ENCODE measurements at places on chromosomes 2 and 18.

GRCh38 chr2:207823865-207824264 is 54.2 kb upstream of the FZD5 start:
- DNase-seq = no peak

DNA sequence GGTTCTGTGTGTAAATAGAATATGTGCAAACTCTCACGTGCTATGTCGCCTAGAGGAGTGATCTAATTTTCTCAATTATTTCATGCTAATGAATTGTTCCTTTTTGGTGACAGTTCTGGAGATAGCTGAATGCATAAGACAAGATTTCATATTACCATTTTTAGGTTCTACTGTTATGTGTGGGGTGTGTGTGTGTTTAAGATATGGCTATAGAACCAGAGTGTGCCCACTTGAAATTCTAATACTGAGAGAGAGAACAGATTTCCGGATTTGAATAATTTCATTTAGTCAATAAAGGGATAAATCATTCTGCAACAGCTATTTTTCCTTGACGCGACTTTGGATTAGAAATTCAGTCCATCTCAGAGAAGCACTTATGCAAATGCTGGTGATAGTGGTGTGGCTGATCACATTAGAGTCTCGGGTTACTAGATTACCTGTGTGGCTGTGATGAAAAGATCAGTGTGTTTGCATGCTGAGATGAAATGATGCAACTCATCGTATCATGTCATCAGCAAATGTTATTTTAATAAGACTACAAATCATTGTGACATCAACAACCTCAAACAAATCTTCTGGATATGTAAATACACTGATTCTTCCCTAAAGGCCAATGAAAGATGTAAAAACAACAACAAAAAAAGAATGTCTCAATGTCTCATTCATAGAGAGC is 415.9 kb downstream of the EPHA4 start:
- DNase-seq = no peak

DNA sequence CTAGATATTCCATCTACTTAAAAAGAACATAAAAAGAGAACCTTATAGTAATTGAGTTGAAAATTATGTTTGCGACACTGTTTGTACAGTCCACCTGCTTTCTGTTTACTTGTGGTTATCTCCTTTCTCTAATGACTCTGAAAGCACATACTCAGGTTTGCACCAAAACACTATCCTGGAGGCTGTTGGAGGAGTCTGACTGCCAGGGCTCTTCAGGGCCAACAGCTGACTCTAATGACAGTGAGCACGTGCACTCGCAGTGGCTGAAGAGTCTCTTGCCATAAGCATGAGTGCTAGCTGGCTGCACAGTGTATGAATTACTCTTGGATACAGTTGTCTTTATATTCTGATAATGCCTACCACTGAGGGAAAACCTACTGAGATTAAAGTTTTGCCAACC is 16.7 kb upstream of the GLS start:
- no peak for DNase-seq

DNA sequence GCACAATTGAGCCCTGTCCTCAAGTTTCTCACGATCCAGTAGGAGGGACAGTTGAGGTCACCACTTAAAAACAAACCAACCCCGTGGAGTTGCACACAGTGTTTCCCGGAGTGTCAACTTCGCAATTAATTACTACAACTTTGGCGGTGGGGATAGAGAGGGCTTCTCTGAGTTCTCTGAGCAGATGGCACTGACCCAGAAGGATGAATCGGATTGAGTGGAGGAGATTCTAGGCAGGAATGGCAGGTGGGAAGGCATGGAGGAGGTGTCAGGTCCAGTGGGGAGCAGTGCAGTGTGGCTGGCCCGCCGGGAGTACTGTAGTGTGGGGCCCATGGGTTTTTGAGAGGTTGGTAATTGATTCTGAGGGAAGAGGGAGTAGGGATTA is 12.0 kb downstream of the SIX3 start:
- DNase-seq = no peak

GRCh38 chr2:73239776-73240175 is 5.7 kb downstream of the CCT7 start:
- DNase-seq = no peak

DNA sequence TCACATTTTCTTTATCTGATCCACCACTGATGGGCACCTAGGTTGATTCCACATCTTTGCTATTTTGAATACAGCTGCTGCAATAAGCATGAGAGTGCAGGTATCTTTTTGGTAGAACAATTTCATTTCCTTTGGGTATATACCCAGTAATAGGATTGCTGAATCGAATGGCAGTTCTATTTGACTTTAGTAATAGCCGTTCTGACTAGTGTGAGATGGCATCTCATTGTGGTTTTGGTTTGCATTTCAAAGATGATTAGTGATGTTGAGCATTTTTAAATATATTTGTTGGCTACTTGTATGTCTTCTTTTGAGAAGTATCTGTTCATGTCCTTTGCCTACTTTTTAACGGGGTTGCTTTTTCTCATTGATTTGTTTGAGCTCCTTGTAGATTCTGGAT is 72.3 kb downstream of the CCDC138 start:
- DNase-seq = no peak

DNA sequence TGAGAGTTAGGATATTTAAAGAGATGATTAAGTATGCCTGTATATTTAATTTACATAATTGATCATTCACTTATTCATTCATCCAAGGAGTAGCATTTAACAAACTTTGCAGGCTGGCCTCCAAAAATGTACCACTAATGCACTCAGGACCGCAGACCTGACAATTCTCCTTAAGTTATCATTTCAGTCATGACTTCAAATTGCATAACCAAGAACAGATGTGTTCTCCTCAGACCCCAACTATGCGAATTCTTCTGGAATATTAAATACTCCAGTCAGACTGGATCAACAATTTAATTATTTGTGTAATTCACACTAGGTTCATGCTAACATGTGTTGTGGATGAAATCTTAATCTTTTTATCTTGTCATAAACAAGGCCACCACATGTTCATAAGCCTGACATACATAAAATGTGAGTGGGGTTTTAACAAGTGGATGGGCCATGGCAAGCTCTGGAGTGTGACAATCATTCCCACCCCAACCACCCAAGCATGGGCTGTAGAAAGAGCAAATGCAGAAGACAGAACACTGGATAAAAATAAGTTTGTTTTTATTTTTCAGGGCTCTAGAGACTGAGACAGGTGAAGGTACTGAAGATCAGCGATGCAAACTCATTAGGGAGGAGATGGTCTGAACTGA is 3.2 kb downstream of the REG1B start:
- no peak for DNase-seq

GRCh38 chr2:189797902-189798301 is 13.7 kb downstream of the PMS1 start:
- DNase-seq = no peak

DNA sequence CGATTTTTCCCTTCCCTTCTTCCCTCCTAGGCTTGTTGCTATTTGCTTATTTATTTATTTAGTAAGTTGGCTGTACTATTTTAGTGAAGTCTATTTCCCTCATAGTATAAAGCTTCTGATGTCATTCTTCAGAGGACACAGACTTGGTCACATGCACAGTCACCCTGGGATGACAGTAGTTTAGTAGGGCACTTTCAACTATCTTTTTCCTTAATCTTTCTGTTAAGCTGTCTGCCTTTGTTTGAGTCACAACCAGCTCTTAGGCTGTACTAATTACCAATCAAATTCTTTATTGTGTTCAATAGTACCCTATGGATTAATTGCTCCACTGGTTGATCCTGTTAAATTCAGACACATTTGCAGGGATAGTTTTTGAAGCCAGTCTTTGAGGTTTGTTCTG is 26.9 kb upstream of the RAB31 start:
- DNase-seq = no peak

DNA sequence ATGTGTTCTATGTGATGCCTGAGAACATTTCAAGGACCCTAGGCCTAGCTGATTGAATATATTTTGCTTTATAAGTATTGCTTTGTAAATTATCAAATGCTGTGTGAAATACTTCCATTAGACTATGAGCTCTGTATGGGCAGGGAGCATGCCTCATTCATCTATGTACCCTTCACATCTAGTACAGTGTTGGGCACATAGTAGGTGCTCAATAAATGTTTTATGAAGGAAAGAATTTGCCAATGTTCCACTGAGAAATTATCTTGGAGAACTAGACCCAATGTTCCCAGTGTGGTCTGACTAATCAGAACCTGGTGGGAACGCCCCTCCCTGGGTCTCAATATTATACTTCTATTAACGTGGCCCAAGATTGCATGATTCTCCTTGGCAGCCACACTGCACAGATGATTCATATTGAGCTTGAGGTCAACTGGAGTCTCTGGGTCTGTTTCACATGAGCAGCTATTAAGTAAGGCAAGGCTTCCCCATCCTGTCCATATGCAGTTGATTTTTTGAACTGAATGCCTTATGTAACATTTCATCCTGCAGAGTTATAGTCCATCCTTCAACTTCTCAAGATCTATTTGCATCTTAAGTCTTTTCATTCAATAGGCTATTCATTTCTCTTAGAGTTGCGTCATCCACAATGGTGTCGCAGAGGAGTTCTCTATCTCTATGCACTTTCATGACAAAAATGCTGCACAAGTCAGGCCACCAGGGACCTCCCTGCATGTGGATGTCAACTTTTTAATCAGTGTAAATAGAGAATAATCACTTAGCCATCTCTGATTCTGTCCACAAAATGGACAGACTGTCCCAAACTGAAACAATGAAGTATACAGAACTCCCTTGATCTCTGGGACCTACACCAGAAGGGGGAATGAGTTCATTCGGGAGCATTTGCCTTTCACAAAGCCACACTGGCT is 257.6 kb downstream of the CYP26B1 start:
- no peak for DNase-seq

DNA sequence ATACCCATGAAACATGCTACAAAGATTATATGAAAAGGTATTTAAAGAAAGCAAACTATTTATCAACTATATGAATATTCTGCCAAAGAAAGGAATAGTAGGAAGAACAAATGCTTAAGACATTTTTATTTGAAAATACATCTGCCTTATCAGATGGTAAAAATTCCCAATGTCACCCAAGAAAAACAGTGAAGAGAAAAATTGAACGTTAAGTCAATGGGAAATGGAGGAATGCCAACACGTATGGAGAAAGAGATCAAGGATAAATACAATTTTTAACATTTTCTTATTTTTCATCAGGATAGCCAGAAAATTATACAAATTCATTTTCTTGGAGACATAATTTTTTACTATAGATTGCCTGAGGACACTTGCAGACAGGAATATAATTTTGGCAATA is 394.2 kb downstream of the ZEB2 start:
- no peak for DNase-seq

GRCh38 chr2:22485486-22485885 is 899.5 kb upstream of the KLHL29 start:
- DNase-seq = no peak
